ENCODE measurements at places on chromosomes 1 and 21.

DNA sequence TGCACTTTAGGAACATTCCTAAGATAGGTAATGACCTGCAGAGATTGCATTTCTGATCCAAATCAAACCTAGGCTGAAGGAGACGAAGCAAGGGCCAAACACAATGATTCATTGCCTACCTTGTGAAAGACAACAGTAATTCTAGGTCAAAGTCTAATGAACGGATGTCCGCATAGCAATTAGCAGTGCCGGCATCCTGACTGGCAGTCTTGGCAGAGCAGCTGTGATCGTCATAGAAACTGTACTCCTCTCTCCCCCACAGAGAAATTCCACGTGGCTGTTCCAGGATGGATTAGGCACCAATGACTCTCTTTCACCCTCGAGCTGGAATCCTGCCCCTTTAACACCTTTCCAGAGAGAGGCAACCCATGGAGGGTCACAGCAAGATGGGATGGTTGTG is 28.9 kb upstream of the VAV3 start:
- no peak for DNase-seq

DNA sequence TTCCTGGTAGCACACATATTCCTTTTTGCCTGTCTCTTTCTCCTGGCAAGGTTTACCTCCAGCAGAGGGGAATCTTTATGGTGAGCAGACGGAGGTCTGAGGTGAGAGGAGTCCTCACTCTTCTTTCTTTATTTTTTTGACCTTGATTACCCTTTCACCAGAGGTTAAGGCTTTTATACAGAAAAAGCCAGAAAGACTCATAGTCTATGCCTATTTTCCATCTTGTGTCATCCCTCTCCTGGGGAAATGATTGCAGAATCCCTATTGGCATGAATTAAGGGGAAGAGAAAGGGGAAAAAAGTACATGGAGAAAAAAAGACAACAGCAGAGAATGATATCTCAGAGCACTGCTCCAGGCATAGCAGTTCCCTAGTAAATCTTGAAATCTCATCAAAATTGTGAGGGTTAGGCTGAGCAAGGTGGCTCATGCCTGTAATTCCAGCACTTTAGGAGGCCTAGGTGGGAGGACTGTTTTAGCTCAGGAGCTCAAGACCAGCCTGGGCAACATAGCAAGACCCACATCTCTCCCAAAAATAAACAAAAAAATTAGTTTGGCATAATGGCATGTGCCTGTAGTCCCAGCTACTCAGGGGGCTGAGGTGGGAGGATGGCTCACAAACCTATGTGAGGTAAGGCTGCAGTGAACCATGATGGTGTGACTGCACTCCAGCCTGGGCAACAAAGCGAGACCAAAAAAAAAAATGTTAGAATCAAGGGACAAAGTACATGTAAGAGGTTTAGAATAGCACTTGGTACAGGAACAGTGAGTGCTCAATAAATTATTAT is 1.2 kb upstream of the XPR1 start:
- DNase-seq: no peak

- no peak for DNase-seq
Observed at GRCh38 chr21:15329191-15329590, 264.4 kb upstream of the NRIP1 start.

- DNase-seq: no peak
Observed at GRCh38 chr1:230002164-230002803, 64.8 kb upstream of the GALNT2 start.

DNA sequence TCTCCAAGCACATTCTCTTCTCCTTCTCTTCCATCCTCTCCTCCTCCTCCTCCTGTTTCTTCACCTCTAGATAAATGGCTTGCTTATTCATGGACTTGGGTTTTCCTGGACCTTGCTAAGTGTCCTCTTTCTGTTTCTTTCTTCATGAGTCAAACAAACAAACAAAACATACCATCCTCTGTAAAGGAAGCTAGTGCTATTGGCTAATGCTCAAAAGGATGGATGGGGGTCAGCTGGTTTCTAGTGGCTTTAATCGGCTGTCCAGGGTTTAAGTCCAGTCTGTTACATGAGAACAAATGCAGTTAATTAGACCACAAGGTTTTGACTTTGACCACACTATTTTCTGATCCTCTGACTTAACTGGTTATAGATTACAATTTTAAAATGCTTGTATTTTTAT is 83.8 kb upstream of the TSPAN2 start:
- no peak for DNase-seq

GRCh38 chr1:85611856-85612255 is 31.3 kb downstream of the CCN1 start:
- DNase-seq: no peak

- no peak for DNase-seq
Observed at GRCh38 chr1:96565546-96565945, 156.0 kb upstream of the PTBP2 start.

- DNase-seq: no peak
Observed at GRCh38 chr1:223429821-223430220, 36.6 kb downstream of the CCDC185 start.

DNA sequence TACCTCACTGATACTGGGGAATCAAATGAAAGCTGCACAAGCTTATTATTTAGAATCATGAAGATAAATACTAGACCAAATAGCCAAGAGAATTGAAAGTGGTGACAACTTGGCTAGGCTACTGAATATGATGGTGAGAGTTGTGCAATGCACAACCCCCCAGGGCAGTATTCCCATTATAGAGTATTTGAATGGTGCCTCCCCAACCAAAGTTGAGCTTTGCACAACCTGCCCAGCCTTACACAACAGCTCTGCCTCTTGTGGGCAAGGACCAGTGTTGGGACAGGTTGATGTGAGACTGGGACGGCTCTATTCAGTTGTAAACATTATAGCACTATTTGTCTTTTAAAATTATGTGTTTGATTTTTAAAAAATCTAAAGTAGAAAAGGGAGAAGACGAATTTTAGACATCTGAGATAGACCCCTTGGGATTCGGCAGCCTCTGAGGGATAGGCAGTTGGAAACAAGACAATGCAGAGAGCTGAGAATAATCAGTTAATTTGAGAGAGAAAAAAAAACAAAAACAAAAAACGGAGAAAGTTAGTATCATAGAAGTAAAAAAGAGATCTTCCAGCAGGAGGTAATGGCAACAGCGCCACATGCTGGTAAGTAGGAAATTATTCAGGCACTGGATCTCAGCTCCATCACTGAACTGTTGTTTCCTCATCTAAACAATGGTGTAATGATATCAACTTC is 91.0 kb upstream of the KCNA3 start:
- no peak for DNase-seq

DNA sequence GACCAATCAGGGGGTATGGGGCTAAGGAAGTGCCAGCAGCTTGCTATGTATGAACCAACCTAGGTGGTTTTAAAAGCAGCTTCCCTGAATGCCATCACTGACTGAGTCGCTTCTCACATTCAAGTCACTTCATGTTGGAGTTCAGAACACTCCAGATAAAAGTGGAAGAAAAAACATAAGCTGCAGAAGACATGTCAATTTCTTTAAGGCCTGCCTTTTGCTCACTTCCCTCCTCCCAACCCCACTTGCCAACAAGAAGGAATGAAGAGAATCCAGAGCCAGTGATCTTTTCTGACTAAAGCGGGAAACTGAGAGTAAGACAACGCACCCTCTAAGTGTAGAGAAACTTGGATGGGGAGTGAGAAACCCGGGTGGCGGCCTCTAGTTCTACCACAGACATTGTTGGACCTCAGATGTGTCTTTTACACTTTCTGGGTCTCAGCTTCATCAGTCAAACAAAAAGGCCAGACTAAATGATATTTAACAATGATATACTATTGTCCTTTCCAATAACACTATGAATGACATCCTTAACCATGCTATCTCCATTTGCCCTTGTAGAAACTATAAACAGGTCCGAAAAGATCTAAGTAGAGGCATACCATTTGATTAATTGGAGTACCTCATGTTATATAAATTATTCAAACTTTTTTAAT is 54.1 kb downstream of the LUZP1 start:
- no peak for DNase-seq

- no peak for DNase-seq
Observed at GRCh38 chr1:85850238-85850637, 142.0 kb upstream of the ZNHIT6 start.

DNA sequence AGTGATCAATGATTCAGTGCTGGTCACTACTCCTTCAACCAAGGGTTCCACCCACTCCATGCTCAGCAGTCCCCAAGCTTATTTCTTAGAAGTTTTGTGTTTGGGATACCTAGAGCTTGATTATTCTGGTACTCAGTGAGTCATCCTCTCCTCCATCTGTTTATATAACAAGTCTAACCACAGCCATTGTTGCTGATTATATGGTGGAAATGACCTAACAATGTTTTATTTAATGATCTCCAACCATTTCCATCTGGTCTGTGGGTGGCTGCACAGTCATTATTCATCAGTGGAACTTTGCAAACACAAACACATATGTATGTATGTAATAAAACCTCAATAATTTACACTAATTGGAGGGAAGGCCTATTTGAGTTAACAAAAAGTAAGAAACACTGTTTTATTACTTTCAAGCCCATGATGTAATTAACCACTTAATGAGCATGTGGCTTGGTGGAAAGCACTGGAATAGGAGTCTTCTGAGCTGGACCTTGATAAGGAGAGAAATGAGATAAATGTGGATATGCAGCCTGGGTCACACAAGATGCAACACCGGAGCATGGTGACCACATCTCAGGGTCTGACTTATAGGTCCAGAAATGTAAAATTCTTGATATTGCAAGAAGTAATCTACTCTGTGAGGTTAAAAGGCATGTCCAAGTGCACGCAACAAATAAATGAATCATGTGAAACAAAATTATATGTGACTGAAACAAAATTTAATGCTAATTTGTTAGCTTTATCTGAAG is 99.0 kb upstream of the WLS start:
- DNase-seq: no peak

GRCh38 chr1:110436635-110437034 is 14.3 kb upstream of the PROK1 start:
- no peak for DNase-seq

DNA sequence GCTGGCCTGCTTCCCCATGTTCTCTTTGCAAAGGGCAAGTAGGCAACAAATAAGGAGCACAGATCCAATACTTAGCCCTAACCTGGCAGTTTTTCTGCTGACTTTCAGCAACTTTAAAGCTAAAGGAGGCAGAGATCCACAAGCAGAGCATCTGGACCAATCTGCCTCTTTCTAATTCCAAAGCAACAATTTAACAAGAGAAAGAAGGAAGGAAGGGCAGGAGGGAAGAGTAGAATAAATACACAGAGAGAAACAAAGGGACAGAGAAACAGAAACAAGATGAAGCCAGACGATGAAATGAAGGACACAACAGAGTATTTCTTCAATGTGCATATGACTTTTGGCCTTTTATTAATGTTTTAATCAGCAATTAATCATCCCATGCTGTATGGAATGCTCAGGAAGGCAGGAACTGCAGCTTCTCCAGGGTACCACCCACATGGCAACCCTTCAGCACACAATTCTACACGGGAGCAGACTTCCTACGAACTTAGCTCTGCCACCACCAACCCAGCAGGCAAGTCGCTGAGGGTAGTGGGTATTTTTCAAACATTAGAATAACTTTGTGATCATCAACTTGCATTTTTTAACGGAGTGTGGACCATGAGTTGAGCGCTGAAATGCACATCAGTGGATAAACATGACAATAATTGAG is 15.3 kb downstream of the CLCC1 start:
- DNase-seq: no peak

DNA sequence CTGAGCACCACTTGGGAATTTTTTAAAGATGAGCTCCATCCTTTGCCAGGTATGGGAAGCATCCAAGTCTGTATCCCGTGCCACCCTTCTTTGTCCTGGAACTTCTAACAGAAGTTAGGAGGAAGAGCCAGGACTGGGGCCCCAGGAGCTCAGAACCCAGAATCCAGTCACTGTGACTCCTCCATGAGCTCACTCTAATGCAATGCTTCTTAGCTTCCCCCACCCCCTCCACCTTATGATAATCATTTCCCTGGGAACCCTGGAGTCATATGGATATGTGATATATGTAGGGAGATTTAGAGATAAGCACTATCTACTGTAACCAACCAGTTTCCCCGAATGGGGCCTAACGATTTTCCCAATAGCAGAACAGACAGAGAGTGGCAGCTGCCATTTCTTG is 758 bp upstream of the SPRR5 start:
- no peak for DNase-seq

GRCh38 chr1:26996665-26997064 is 3.2 kb downstream of the TRNP1 start:
- no peak for DNase-seq

- no peak for DNase-seq
Observed at GRCh38 chr1:29437946-29438345, 201.6 kb downstream of the PTPRU start.

DNA sequence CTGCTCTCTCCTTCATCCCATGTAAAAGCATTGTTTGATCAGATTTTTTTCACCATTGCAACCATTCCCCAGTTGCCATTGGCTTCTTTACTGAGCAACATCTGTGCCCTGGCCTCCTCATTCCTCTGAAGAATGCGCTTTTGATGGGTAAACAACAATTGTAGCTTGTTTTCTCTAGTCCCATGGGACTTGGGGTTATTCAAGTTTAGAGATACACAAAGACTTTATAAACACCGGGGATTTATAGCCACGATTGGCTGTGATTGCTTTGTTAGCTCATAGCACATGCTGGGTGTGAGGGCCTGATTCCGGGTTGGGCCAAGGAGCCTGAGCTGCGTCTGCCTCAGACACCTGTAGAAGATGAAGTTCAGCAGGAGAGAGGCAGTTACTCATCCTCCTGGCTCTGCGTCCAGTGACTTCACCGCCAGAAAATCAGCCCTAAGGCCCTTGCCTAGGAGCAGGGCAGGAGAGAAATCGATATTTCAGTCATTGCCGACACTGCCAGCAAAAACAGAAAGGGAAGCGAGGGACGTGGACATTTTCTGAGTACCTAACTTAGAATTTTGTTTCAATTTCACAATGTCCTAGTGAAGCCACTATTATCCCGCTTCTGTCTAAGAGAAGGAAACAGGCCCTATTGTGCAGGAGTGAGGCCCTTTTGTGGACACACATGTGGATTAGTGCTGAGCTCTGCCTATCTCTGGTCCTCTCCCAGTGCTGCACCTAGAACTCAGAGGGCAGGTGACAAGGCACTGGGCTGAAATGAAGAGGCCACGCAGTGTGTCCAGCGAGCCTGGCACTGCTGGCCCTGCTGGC is 159.8 kb upstream of the USP24 start:
- peak; percentile 51 for DNase-seq

DNA sequence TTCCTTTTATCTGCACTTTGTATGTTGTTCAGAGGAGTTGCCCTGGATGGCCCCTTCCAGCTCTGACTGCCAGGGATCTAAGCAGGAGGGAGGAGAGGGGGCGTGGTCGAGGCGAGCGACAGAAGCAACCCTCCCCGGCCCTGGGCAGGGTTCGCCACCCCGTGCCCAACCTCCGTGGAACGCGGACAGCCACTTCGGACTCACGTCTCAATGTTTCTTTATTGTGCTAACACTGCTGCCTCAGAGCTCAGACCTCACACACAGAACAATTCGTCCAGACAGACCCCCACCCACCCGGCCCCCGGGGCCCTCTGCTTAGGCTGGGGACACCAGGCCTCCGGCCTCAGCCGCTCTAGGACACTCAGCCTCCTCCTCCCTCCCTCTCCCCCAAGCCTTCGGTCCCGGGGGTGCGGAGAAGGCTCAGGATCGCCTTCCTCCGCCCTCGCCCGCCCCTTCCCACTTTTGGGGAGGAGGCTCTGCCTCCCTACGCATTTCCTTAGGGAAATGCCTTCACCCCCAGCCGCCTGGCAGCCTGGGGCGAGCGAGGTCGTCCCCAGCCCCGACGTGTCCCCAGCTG is 8.3 kb downstream of the VSIG8 start:
- peak; percentile 71 for DNase-seq

- DNase-seq: no peak
Observed at GRCh38 chr1:24226749-24227148, 39.7 kb upstream of the IFNLR1 start.

Data from anterior cingulate cortex (tissue), 58 donors.